ENCODE measurements at places on chromosomes 4 and X.

DNA sequence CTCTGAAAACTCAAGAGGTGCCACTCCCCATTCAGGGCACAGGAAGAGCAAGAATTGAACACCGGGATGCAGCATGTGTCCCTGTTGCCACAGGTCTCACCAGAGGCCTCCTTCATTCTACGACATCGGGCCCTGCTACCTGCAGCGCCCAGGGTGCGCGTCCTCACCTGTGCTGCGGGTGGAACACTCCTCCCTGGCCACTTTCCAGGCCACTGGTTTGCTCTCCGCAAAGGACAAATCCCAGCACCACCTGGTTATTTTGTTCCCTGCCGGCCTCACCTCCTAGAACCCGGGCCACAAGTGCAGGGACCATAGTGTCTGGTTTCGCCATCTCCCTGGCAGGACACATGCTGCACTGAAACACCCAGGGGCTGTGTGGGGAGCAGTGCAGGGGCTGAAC lies 14.3 kb upstream of the FAM3A start:
- DNase-seq = no peak

DNA sequence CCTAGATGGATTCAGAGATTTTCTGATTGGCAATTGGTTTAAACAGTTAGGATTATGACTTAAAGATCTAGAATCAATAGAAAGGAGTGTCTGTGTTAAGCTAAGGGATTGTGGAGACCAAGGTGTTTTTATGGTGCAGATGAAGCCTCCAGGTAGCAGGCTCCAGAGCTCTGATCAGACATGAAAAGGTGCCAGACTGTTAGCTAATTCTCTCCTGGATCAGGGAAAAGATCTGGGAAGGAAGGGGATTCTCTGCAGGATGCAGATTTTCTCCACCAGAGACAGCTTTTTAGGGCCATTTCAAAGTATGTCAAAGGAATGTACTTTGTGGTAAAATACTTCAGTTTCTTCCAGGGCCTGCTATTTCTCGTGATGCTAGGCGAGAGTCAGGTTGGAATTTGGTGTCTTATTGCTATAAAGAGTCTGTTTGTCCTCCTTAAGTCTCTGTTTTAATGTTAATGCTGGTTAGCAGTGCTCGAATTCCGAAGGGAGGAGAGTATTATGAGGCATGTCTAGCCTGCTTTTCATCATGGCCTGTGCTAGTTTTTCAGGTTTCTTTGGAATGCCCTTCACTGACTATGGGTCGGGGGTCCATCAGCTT lies 12.0 kb upstream of the GPR78 start:
- no peak for DNase-seq

DNA sequence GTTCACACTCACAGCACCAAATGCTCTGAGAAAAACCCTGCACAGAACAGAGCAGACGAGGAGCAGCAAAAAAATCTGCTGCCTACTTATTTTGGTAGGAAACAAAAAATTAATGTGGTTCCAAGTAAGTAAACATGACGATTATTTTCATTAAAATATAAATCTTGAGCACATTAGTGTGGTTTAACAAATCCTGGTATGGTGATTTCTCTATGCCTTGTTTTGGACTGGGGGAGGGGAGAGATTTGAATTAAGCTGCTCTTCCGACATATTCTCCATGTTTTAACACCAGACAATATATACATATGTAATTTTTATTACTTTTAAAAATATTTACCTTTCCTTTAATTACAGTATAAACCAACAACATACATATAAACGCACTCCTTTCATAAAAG lies 1.8 kb downstream of the CAMK2D start:
- no peak for DNase-seq

DNA sequence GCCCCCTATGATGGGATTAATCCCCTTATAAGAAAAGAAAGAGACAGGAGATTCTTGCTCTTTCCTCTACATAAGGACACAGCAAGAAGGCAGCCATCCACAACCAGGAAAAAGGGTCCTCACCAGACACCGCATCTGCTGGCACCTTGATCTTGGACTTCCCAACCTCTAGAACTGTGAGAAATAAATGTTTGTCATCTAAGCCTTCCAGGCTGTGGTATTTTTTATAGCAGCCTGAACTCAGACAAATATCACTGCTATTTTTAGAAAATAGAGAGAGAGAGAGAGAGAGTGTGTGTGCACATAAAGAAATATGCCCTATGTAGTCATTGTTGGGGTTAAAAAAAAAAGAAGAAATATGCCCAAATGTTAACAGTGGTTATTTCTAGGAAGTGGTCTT lies 104.2 kb downstream of the PAPSS1 start:
- DNase-seq = no peak

- DNase-seq = no peak
Measured at GRCh38 chr4:59175617-59176016, 2024.5 kb upstream of the ADGRL3 start.

DNA sequence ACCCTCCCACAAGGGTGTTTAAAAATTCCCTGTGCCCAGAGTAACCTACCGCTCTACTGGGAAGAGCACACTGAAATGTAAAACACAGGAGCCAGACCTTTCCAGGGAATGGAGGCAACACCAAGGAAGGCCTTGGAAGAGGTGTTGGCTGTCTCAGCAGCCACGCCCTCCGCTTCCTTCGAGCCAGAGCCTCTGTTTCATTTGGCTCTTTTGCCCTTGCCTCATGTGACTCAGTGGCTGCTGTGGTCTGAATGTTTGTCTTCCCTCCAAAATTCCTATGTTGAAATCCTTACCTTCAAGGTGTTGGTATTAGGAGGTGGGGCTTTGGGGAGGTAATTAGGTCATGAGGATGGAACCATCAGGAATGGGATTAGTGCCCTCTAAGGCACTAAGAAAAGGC lies 11.3 kb downstream of the SCD5 start:
- no peak for DNase-seq

- DNase-seq = no peak
Measured at GRCh38 chr4:120236873-120237272, 170.2 kb upstream of the MAD2L1 start.

- DNase-seq = no peak
Measured at GRCh38 chr4:147085781-147086180, 140.1 kb upstream of the TTC29 start.

GRCh38 chr4:33696586-33696985 lies 2547.7 kb downstream of the ARAP2 start:
- no peak for DNase-seq

DNA sequence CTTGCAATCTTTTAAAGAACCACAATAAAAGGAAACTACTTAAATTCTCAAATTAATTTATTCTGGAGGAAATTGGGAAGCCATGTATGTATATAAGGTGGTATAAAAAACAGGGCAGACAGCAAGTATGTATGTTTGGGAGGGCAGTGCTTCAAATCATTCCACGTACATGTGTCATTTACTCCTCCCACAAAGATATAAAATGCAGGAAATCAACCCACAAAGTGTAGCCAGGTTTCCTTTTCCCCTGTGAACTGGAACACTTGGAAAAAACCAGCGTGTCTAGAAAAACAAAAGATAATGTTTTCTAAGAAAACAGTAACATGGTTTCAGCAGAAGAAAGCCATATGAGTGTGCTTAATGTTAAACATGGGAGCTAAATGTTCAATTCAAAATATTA lies 156.7 kb upstream of the FAM47A start:
- DNase-seq = no peak

GRCh38 chr4:77072195-77072753 lies 3.5 kb downstream of the CCNI start:
- no peak for DNase-seq

GRCh38 chr4:112053825-112054350 lies 91.4 kb upstream of the FAM241A start:
- DNase-seq = no peak

GRCh38 chrX:9339603-9340491 lies 125.0 kb upstream of the TBL1X start:
- no peak for DNase-seq

- DNase-seq = no peak
Measured at GRCh38 chr4:93515208-93515607, 313.3 kb upstream of the ATOH1 start.

GRCh38 chr4:161186012-161186411 lies 977.8 kb downstream of the FSTL5 start:
- DNase-seq = no peak

DNA sequence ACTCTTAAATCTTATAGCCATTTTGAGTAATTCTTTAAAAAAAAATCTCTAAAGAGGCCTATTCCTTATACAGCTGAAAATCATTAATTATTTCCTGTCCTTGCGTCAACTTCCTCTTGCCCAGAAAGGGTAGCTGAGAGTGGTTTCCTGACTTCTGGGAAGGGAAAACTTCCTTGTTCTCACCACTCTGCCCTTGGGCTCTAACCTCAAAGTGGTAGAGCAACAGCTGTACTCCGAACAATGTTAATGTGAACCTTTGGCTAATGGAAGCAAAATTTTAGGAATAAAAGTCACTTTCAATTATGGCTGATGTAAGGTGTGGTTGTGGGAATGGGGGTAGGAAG lies 15.3 kb downstream of the KLHL2 start:
- no peak for DNase-seq

GRCh38 chrX:71978164-71978563 lies 67.5 kb downstream of the NHSL2 start:
- DNase-seq = no peak

DNA sequence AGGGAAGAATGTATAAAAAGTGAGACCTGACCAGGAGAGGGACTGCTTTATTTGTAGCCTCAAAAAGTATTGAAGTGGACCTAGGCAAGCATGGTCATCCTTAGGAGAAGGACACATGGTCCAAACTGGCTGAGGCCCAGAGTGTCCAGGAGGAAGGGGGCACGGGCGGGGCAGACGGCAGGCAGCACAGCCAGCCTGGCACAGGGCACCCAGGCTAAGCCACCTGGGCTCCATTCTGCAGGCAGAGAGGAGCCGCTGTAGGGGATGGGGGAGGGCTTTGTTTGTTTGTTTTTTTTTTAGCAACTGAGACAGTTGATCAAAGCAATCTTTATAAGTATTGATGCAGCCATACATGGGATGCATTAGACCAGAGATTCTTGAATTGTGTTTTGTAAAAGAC lies 188.6 kb downstream of the PRDM5 start:
- no peak for DNase-seq

DNA sequence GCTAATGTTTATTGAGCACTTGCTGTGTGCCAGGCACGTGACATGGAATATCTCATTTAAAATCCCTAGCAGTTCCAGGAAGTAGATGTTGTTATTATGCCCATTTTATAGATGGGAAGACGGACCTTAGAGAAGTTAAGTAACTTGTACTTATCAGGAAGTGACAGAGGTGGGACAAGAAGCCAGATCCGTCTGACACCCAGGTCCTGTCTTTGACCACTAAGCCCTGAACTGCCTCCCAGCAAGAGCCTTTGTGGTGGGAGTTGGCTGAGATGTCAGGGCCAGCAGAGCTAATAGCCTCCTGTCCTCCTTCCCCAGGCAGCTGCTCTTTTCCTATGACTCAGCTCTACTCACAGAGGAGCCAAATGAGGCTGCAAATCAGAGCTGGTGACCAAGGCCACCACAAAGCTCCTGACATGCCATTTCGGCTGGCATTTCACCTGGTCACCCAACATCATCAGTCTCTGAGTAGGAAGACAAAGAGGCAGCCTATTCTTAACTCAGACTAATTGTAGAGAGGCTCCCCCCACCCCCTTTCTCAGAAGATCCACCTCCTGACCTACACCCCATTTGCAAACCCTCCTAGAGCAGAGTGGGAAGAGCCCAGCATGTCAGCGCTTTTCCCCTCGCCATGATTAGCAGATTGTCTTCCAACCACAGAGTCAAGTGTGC lies 175.1 kb upstream of the KIT start:
- DNase-seq = no peak

DNA sequence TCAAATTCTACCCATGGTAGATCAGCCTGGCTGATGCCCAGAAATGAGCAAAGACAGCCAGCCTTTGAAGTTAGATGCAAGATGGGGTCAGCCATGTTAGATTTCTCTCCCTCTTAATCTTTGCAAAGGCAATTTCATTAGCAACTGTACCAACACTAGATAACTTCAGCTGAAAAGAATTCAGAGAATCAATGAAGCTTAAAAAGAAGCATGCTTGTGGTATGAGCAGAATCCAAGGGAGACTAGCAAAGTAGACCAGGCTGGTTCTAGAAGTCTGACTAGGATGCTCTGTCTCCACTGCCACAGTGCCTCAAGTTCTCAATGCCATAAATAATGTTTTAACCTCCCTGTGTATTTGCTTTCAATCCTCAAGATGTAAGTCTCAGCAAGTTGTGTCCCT lies 247.3 kb downstream of the SLC7A11 start:
- no peak for DNase-seq

DNA sequence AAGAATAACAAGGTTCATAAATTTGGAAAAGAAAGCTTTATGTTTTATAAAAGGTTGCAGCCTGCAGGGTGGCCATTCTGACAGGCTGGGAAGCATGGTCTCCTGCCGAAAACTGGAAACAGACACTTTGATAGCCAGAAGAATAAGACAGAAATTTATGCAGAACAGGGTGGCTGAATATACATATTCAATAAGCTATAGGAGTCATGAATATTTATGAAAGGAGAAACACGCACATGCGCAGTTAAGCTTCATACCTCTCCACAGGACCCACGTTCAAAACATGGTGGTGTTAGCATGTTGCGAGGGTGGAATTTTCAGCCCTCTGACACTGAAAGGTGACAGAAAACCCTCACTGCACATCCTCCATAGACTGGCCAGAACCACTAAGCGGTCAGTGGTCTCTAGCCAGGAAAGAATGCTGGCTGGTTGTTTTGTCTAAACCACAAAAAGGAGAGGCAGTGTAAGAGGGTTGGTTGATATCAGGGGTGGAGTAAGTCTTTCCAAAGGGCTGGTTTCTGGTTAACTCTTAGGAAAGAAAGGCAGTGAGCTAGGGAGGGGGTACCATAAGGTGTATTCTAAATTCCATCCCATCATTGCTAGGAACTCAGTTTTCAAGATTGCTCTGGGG lies 58.2 kb downstream of the ANXA10 start:
- DNase-seq = no peak

DNA sequence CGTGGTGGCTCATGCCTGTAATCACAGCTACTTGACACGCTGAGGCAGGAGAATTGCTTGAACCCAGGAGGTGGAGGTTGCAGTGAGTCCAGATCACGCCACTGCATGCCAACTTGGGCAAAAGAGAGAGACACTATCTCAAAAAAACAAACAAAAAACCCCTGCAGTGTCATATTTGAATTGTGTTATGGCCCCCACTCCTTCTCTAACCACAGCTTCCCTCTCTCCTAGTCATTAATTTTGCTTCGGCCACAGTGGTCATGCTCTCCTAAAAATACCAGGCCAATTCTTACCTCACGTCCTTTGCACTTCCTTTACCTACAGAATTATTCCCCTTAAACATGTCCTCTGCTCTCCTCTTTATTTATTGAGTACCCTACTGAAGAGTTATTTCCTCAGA lies 206.1 kb downstream of the PPP3CA start:
- DNase-seq = no peak

DNA sequence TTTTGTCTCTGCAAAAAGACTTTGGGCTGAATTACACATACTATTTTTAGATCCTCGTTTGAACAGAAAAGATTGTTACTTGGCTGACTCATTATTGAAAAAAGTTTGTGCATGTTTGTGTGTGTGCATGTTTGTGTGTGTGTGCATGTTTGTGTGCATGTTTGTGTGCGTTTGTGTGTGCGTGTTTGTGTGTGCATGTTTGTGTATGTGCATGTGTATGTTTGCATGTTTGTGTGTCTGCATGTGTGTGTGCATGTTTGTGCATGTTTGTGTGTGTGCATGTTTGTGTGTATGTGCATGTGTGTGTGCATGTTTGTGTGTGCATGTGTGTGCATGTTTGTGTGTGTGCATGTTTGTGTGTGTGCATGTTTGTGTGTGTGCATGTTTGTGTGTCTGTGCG lies 201.1 kb upstream of the FAT1 start:
- no peak for DNase-seq

- DNase-seq = no peak
Measured at GRCh38 chrX:8323356-8323755, 141.3 kb upstream of the VCX3B start.
